ENCODE measurements at places on chromosomes 5 and 9. TPM values are rescaled to one million over a fixed set of nuclear protein-coding genes. Genes with fewer than 3 reads are reported as not detected.

GRCh38 chr5:64147849-64148441 lies 17.7 kb upstream of the RNF180 start:
- H3K27me3 ChIP-seq = no peaks in the 10 kb centered on the region
- peaks cover 5% of the 10 kb centered on the region for H3K4me1 ChIP-seq
- H3K27ac ChIP-seq = no peak overlapping the region
- DNase-seq = peak; percentile 71

The PFDN1 gene
- 28.6 TPM for total RNA-seq

The EIF4E1B gene
- total RNA-seq = not detected

The GCNT4 gene
- total RNA-seq = 31.4 TPM

DNA sequence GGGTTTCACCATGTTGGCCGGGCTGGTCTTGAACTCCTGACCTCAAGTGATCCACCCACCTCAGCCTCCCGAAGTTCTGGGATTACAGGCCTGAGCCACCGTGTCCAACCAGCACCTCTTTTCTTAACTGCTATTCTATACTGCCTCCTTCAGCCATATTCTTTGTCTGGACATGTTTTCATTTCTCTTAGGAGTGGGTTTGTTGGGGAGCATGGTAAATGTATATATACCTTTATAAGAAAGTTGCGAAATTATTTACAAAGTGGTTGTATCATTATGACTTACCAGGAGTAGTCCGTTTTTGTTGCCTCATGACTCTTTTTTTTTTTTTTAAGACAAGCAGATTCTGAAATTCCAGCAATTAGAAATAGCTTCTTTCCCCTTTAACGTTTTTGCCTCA lies 38.7 kb downstream of the CDC42SE2 start:
- H3K4me3 ChIP-seq = no peak overlapping the region
- no peak overlapping the region for H3K27ac ChIP-seq
- DNase-seq = no peak
- no peaks in the 10 kb centered on the region for H3K4me1 ChIP-seq
- no peaks in the 10 kb centered on the region for H3K36me3 ChIP-seq

- peaks cover 20% of the 10 kb centered on the region for H3K27me3 ChIP-seq
- no peak overlapping the region for H3K4me3 ChIP-seq
- no peaks in the 10 kb centered on the region for H3K36me3 ChIP-seq
- H3K4me1 ChIP-seq = no peaks in the 10 kb centered on the region
- H3K27ac ChIP-seq = no peak overlapping the region
Observed at GRCh38 chr5:154514331-154514730, 36.3 kb upstream of the HAND1 start.

DNA sequence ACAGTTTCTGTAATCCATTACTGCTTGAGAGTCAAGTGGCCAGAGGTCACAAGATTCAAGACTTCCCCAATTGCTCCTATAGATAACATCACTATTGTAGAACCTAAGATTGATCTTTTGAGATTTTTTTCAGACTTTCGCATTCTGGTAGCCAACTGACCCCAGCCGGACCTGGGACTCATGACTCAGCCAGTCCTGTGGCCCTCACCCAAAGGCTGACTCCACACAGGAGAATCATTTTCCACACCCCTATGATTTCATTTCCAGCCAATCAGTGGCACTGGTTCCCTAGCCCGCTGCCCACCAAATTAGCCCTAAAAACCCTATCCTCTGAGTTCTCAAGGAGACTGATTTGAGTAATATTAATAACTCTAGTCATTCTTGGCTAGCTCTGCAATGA lies 36.2 kb downstream of the TARS1 start:
- peaks cover 65% of the 10 kb centered on the region for H3K36me3 ChIP-seq
- H3K4me1 ChIP-seq = no peaks in the 10 kb centered on the region
- H3K27me3 ChIP-seq = no peaks in the 10 kb centered on the region
- H3K4me3 ChIP-seq = no peak overlapping the region

DNA sequence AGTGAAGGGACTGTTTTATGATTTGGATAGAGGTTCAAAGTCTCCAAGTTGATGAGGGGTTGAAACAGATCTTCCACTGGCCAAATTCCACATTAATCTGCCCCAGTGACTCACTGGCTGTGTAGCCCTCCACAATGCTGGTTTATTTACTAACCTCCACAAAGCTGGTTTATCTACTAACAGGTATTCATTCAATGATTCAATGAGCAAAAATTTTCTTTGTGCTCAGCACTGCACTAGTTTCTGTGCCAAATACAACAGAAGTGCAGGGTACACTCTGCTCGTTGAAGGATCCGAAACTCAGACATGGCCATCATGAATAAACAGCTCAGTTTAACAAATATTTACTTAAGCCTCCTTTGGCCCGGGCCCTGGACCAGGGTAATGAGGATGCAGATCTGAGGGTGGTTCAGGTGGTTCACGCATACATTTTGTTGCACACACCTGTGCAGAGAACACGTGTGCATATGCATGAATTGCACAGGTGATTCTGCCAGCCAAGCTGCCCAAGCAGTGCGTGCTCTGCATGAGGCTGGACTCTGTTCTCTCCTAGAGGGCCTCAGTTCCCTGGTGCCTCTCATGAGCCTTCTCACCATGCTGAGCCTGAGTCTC lies 71.0 kb downstream of the SH3PXD2B start:
- peaks cover 14% of the 10 kb centered on the region for H3K4me1 ChIP-seq
- no peak overlapping the region for H3K27ac ChIP-seq
- peaks cover 72% of the 10 kb centered on the region for H3K36me3 ChIP-seq
- H3K27me3 ChIP-seq = no peaks in the 10 kb centered on the region
- no peak overlapping the region for H3K4me3 ChIP-seq
- peak; percentile 49 for DNase-seq

DNA sequence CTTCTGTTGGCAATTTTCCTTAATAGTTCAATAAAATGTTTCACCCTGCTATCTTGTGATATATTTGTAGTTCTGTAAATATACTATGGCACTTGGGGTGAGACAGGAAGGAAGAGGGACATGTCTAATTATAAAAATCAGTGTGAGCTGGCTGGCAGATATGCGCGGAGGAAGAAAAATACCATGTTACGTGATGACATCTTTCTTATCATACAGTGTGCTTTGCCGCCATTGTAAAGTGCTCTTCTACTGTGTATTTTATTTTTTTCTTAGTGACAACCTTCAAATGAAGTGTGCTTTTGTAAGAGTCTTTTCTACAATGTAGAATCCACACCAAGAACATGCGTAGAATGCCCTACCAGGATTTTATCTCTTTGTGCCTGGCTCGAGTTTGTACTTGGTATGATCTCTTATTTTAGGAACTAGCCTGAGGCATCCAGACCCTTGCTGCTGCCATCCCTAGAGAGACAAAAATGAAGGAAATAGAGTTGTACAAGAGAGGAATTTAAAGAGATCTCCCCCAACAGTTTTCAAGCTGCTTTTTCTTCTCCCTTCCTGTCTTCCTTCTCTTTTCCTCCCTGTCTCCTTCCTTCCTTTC lies 46.7 kb upstream of the RIOK2 start:
- H3K27me3 ChIP-seq = no peaks in the 10 kb centered on the region
- DNase-seq = no peak
- no peak overlapping the region for H3K4me3 ChIP-seq
- H3K4me1 ChIP-seq = peaks cover 4% of the 10 kb centered on the region
- peak overlapping the region; percentile 31 for H3K27ac ChIP-seq
- H3K36me3 ChIP-seq = no peaks in the 10 kb centered on the region

GRCh38 chr5:115565233-115565632 lies 20.7 kb upstream of the FEM1C start:
- no peak overlapping the region for H3K4me3 ChIP-seq
- H3K27ac ChIP-seq = no peak overlapping the region
- no peaks in the 10 kb centered on the region for H3K27me3 ChIP-seq
- DNase-seq = no peak

The GABRA6 gene
- not detected for total RNA-seq

GRCh38 chr9:71729816-71730526 lies 38.3 kb downstream of the CEMIP2 start:
- peaks cover 14% of the 10 kb centered on the region for H3K4me1 ChIP-seq
- no peak overlapping the region for H3K27ac ChIP-seq
- H3K4me3 ChIP-seq = no peak overlapping the region
- no peak for DNase-seq
- no peaks in the 10 kb centered on the region for H3K27me3 ChIP-seq

- no peak overlapping the region for H3K27ac ChIP-seq
- H3K4me3 ChIP-seq = no peak overlapping the region
- H3K4me1 ChIP-seq = peaks cover 10% of the 10 kb centered on the region
- H3K27me3 ChIP-seq = no peaks in the 10 kb centered on the region
- no peak for DNase-seq
Observed at GRCh38 chr5:131640043-131640856, 5.2 kb upstream of the RAPGEF6 start.

DNA sequence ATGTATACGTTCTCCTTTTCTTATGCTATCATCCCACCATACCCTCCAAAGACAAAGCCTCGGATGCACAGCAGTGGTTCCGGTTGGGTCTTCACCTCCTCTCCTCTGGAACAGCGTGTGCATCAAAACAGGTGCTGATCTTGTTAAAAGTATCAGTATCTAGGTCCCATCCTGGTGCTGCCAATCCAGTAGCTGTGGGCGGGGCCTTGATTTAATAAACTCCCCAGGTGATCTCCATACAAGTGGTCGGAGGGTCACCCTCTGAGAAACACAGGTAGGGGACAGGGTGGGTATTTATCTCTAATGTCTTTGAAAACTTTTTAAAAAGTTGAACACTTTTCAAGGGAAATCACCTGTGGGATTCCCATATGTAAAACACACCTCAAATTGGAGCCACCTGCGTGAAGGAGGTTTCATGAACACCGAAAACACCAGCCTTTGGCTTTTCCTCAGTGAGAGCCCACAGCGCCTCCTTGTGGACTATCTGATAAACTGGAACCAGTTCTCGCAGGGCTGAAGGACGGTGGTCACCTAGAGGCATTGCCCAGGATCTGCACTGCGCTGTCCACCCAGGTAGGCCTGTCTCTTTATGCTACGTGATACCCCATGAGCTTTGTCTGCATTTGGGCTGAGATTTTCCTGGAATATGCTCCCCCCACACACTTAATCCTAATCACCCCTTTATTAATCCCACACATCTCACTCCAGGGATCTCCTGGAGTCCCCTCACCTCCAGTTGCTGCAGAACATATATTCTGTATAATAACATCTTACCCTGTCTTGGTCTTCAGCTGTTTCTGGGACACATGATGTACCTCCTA lies 80.5 kb upstream of the EPB41L4B start:
- H3K27ac ChIP-seq = peak overlapping the region; percentile 10
- DNase-seq = peak; percentile 80
- H3K4me1 ChIP-seq = no peaks in the 10 kb centered on the region
- no peak overlapping the region for H3K4me3 ChIP-seq
- H3K36me3 ChIP-seq = peaks cover 76% of the 10 kb centered on the region

- no peak for DNase-seq
- no peak overlapping the region for H3K27ac ChIP-seq
- H3K4me3 ChIP-seq = no peak overlapping the region
- H3K27me3 ChIP-seq = no peaks in the 10 kb centered on the region
- no peaks in the 10 kb centered on the region for H3K36me3 ChIP-seq
- H3K4me1 ChIP-seq = no peaks in the 10 kb centered on the region
Observed at GRCh38 chr5:167819406-167819805, 472.0 kb upstream of the WWC1 start.

DNA sequence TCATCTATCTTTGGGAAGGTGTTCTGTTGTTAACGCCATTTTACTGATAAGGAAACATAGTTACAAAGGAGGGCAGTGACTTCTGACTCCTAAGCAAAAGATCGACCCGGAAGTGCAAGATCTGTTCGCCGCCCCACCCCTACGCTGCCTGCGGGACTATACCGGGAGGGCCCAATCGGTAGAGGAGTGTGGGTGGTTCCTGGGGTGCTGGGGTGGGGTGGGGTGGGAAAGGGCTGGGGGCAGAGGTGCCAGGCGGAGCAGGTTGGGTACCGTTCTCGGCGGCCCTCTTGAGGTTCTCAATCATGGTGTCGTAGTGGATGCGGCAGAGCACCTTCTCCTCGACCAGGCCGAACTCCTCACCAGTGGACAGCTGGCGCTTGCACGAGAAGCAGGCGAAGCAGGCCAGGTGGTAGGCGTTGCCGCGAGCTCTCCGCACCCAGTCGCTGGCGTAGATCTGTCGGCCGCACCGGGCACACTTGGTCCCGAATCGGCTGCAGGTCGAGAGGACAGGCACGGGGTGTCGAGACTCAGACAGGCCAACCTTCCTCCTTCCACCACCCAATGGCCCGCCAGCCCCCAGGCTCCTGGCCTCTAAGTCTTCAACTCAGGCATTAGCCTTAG lies 11.8 kb downstream of the LHX6 start:
- no peak for DNase-seq
- H3K27me3 ChIP-seq = peaks cover 100% of the 10 kb centered on the region
- H3K4me3 ChIP-seq = no peak overlapping the region
- peaks cover 57% of the 10 kb centered on the region for H3K4me1 ChIP-seq
- H3K36me3 ChIP-seq = no peaks in the 10 kb centered on the region

GRCh38 chr5:143447983-143448382 lies 44.5 kb upstream of the NR3C1 start:
- H3K27ac ChIP-seq = no peak overlapping the region
- no peaks in the 10 kb centered on the region for H3K27me3 ChIP-seq
- no peaks in the 10 kb centered on the region for H3K36me3 ChIP-seq
- H3K4me1 ChIP-seq = no peaks in the 10 kb centered on the region
- H3K4me3 ChIP-seq = no peak overlapping the region

- no peak overlapping the region for H3K4me3 ChIP-seq
- H3K4me1 ChIP-seq = no peaks in the 10 kb centered on the region
- H3K27me3 ChIP-seq = no peaks in the 10 kb centered on the region
- DNase-seq = no peak
- H3K36me3 ChIP-seq = no peaks in the 10 kb centered on the region
Observed at GRCh38 chr9:72228282-72228681, 79.0 kb downstream of the GDA start.

- H3K27ac ChIP-seq = no peak overlapping the region
- H3K4me1 ChIP-seq = no peaks in the 10 kb centered on the region
- DNase-seq = no peak
- H3K4me3 ChIP-seq = no peak overlapping the region
- H3K36me3 ChIP-seq = peaks cover 7% of the 10 kb centered on the region
- H3K27me3 ChIP-seq = no peaks in the 10 kb centered on the region
Observed at GRCh38 chr9:91415290-91415689, 8.3 kb downstream of the NFIL3 start.

DNA sequence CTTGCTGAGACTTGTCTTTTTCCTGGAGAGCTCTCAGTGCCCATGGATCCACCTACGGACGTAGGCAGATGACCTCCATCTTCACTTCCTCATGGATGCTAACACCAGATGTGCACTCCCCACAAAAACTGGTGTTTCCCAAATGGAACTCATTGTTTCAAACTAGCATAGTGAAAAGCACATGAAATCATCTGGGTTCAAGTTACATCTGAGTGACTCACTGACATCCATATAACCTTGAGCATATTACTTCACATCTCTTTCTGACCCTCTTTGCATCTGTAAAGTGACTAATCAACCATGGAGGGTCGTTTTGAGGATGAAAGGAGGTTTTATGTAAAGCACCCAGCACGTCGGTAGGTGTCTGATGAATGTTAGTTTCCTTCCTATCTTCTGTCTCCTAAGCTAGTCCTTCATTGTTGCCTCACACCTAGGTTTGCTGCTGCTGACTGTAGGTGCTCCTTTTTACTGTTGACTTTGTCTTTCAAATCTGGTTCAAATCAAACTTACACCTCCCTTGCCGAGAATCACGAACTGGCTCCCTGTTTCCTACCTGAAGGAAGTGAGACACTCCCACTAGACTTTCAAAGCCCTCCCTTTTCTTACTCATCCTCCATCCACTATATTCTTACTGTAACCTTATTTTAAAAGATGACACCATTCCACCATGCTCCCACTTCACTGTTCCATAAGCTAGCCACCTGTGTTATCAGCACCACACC lies 10.3 kb downstream of the OCLN start:
- H3K27ac ChIP-seq = peak overlapping the region; percentile 67
- H3K36me3 ChIP-seq = peaks cover 10% of the 10 kb centered on the region
- H3K27me3 ChIP-seq = no peaks in the 10 kb centered on the region
- DNase-seq = no peak
